ENCODE measurements at places on chromosomes 5 and 9. TPM values are rescaled to one million over a fixed set of nuclear protein-coding genes. Genes with fewer than 3 reads are reported as not detected.
A peak's percentile ranks its signal among the peaks of the same experiment; 100 is the strongest.

DNA sequence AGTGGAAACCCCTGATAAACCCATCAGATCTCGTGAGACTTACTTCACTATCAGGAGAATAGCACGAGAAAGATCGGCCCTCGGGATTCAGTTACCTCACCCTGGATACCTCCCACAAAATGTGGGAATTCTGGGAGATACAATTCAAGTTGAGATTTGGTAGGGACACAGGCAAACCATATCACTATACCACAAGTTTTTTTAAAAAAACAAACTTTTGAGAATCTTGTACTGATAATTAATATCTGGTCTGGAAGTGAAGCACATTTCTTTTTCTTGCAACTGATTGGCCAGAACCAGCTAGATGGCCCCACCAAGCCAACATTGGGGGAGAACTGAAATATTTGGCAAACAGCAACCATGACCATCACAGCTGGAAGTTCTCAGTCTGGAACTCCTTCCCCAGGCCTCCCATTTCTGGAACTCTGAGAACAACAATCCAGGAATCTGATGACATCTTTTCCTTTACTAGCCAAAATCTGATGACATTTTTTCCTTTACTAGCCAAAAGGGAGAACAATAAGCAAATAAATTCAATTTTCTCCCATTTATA, 51.8 kb upstream of the CDKN2B start:
- no peak for DNase-seq

DNA sequence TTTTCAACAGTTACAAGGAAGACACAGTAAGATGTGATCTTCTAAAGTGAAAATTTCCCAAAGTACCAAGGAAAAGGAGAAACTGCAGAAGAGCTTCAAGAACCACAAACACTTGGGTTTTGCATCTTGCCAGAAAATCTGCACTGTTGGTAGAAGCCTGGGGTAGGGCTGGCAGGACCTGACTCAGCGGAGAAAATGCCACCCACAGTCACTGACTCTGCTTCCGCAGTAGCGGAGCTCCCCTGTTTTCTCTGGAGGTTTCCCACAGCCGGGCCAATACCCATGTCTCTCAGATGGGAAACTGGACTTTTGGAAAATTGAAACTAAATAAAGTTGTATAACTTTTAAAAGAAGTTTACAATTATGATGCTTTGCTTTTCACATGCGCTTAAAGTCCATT, 104.2 kb downstream of the MEF2C start:
- DNase-seq, result no peak

DNA sequence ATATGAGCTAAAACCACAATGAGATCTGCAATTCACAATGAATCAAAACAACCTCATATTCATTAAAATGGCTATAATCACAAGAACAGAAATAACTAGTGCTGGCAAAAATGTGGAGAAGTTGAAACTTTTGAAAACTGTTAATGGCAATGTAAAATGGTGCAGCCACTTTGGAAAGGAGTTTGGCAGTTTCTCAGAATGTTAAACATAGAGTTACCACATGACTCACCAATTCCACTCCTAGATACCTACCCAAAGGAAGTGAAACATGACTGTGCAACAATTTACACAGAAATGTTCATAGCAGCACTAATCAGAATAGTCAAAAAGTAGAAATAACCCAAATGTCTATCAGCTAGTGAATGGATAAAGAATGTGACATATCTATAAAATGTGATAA, 862.2 kb downstream of the DTWD2 start:
- no peak for DNase-seq

The MZB1 gene
- not detected for total RNA-seq

The MOB3B gene
- total RNA-seq, result 0.07 TPM

GRCh38 chr9:109369285-109369684, 48.4 kb upstream of the EPB41L4B start:
- no peak for DNase-seq

The AJM1 gene
- 0.66 TPM for total RNA-seq

DNA sequence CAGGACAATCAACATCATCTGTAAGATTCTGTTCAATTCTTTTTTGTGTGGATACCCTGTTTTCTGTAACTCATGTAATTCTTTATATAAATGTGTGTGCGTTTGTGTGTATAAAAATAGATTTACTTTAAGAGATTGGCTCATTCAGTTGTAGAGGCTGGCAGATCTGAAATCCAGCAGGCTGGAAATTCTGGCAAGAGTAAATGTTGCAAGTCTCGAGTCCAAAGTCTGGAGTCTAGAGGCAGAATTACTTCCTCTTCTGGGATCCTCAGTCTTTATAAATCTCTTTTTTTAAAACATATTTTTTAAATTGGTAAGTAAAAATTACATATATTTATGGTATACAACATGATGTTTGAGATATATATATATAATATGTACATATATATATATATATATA, 202.1 kb upstream of the TMEM161B start:
- no peak for DNase-seq

The IL13 gene
- total RNA-seq, result not detected

- no peak for DNase-seq
These were observed 158.9 kb upstream of the VCAN start for GRCh38 chr5:83312663-83313062.

- no peak for DNase-seq
These were observed 1792.3 kb downstream of the EFNA5 start for GRCh38 chr5:105878402-105878801.

The ENTPD8 gene
- total RNA-seq, result 0.07 TPM

GRCh38 chr9:23622396-23622795, 203.6 kb downstream of the ELAVL2 start:
- DNase-seq, result no peak

DNA sequence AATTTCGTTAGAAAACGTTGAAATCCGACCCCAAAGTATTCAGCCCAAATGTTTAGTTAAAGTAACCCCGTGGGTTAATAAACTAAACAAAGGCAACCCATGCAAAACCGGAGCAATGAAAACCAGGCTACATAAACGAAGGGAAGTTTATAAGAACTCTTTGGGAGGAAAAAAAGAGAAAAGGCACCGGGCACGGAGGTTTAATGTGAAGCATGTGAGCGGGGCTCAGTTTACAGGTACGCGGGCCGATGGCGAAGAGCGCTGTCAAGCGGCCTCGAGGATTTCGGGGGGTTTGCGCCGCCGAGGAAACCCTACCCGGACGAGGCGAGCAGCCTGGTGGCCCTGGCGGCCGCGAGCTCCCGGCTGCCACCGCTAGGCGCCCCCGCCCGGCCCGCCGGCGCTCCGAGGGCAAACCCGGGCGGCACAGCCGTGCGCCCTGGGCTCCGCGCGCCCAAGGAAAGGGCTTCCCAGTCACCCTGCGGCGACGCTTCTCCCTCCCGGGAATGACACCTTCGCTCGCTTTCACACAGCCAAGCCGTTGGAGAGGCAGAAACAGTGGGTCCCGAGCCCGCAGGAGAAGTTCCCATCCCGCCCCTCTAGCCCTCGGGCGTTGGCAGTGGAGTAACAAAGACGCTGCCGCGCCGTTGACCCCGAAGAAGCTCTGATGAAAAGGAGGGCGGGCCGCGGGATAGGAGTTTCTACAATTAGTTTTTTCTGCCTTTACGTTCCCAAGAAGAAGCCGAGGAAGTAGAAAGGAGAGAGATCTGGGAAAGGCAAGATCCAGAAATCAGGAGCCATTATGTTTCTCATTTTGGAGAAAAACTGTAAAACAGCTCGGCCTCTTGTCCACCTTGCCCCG, 126.0 kb downstream of the TMEM174 start:
- DNase-seq, result no peak

DNA sequence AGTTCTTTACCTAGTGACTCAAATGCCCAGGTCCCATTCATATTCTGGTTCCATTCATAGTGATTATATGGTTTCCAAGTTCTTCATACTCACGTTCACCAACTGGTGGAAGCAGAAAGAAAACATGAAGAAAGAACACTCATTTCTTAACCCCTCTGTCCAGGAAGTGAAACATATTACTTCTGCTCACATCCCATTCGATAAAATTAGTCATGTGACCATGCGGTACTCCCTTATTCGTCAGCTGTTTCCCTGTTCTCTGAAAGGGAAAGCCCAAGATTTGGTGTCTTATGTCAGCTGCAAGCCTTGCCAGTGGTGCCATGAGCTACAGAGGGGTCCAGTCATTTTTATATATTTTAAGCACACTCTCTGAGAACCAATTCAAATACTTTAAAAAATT, 387.0 kb upstream of the DMAC1 start:
- no peak for DNase-seq

DNA sequence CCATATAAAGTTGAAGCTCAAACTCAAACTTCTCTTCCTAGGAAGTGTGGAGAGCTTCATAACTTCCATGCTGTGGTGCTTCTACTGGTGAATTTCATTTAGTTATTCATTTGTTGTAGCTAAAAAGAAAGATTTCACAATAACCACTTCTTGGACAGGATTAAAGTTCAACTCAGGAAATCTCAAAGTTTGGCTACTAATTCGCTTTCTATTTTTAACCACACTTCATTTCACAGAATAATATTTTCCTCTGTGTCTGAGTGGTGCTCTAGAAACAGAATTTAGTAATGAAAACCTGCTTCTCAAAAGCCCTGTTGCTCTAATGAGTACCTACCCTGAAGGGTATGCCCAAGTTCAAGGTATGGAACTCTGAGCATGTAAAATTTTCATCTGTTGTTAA, 73.9 kb downstream of the ACTBL2 start:
- no peak for DNase-seq

DNA sequence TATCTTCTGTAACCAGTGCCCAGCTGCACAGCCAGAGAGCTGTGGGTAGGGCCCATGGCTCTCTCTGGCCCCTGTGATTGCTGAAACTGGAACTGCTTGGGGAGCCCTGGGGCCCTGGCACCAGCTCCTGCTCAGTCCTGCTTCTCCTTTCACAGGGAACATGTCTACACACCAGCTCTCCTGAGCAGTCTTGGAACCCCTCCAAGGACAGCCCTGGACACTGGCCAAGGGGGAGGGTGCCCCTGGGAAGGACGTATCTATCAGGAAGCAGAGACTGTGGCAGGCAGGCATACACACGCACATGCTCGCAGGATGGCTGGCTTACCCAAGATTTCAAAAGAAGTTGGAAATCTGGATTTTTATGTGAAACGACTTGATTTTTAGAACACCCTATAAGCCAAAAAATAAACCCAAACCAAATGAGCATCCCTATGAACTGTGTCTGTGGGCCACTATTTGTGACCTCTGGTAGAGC, 8.8 kb upstream of the TRAF1 start:
- peak; percentile 91 for DNase-seq

- no peak for DNase-seq
These were observed 8.5 kb downstream of the NRARP start for GRCh38 chr9:137293482-137294090.

- DNase-seq, result no peak
These were observed 194.5 kb downstream of the NR3C1 start for GRCh38 chr5:143208781-143209510.

DNA sequence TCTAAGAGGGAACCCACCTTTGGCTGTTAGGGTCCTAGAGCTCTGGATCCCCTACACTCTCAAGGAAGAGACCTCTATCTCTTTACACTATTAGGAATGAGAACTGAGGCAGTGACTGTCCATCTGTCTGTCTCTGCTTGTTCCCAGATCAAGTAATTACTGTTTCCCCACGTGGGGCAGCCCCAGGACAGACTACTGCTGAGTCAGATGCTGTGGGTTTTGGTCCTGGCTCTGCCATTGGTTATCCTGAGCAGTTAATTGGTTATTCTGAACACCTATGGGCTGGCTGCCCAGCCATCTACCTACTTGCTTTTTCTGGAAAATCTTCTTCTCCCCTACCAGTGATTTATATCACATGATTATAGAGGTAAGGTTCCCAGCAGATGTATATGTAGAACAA, 33.3 kb downstream of the FBXO10 start:
- no peak for DNase-seq

GRCh38 chr5:159241946-159242552, 21.0 kb upstream of the UBLCP1 start:
- no peak for DNase-seq

The SLC46A2 gene
- not detected for total RNA-seq

The ETF1 gene
- total RNA-seq, result 162 TPM

- DNase-seq, result peak; percentile 36
These were observed at the start of gene PPIC for GRCh38 chr5:123036391-123037103. TSS of gene PPIC (minus strand) at chr5:123036725. CDS start at chr5:123036625, 100 bp downstream.

The MAMDC2 gene
- total RNA-seq, result 26.4 TPM

DNA sequence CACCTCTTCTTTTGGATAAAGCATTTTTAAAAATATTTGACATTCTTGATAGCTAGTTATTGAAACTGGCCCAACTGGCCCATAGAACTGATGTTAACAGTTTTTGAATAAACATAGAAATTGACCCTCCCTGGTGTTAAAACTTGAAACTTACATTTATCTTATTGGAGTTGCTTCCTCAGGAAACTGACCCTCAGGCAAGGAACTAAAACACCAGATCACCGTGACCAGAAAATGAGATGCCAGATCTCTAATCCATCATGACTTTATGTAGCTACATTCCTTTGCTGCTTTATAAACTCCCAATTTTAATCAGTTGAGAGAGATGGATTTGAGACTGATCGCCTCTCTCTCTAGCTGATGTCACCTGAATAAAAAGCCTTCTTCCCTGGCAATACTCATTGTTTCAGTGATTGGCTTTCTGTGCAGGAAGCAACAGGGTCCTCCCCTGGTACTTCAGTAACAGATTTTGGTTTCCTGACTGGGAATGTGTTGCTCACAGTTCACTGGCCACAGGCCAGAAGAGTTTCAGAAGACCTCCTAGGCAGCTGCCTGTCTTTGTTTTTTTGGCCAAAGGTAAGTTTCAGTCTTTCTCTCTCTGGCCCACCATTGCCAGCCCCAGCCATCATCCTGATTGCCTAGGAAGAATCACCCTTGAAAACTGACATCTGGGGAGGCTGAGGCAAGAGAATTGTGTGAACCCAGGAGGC, 212.4 kb downstream of the DTWD2 start:
- no peak for DNase-seq

- no peak for DNase-seq
These were observed 19.6 kb downstream of the CRB2 start for GRCh38 chr9:123375469-123376132.

- no peak for DNase-seq
These were observed 23.2 kb downstream of the CCDC187 start for GRCh38 chr9:136280535-136281315.

The STK10 gene
- 33.9 TPM for total RNA-seq

The IZUMO3 gene
- total RNA-seq, result not detected

DNA sequence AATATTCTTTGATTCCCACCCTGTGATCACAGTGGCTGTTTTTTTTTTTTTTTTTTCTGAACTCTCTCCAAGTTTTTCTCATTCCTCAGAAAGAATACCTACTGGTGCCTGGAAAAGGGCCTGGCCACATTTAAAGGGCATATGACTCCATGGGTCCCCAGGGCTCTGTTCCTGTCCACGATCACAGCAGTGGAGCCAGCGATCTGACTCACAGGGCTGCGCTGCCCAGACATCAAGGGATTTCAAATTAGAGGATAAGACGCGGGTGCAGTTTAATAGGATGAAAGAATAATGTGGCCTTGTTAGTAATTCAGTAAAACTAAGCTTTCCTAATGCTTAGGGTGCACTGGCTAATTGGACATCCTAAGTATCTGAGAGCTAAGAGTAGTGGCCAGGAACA, 175.1 kb upstream of the MSX2 start:
- DNase-seq, result no peak

The BHMT2 gene
- 2.5 TPM for total RNA-seq

Measured in pulmonary artery endothelial cell (primary cell).